Activated T-cell treated with anti-CD3 and anti-CD28 coated beads for 1 hour (primary cell): ENCODE measurements at places on chromosomes 13 and 19.

GRCh38 chr19:19399733-19400433, 5.6 kb upstream of the GATAD2A start:
- no peak for DNase-seq

- DNase-seq: no peak
These were observed 400 bp downstream of the PLEKHG2 start for GRCh38 chr19:39412867-39413271.

DNA sequence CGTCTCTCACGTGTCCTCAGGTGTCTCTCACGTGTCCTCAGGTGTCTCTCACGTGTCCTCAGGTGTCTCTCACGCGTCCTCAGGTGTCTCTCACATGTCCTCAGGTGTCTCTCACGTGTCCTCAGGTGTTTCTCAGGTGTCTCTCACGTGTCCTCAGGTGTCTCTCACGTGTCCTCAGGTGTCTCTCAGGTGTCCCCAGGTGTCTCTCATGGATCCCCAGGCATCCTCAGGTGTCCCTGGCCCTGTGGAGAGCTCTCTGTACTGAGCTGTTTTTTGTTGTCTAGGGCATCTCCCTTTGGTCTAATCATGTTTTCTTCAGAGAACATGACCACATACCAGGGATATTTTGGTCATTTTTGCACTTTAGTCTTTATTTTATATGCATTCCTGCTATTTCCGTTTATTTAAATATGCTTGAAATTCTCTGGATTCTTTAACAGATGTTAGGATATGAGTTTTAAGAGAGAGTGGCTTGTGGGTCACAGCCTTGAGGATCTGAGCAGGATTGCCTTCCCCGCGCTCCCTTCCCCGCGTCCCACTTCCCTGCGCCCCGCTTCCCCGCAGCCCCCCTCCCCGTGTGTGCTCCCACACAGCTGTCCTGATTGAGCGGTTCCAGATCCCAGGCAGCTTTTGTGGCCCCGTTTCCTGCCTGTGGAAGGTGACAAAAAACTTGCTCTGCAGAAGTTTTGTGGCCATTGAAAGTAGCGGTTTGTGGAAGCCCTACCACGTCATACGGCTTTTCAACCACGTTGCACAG, 31.9 kb downstream of the ATP4B start:
- DNase-seq: no peak

GRCh38 chr13:46830405-46831005, 33.5 kb upstream of the ESD start:
- DNase-seq: no peak

GRCh38 chr19:43447655-43448054, 17.8 kb downstream of the LYPD3 start:
- no peak for DNase-seq

- no peak for DNase-seq
These were observed 32.8 kb upstream of the NANOS3 start for GRCh38 chr19:13844130-13844631.

DNA sequence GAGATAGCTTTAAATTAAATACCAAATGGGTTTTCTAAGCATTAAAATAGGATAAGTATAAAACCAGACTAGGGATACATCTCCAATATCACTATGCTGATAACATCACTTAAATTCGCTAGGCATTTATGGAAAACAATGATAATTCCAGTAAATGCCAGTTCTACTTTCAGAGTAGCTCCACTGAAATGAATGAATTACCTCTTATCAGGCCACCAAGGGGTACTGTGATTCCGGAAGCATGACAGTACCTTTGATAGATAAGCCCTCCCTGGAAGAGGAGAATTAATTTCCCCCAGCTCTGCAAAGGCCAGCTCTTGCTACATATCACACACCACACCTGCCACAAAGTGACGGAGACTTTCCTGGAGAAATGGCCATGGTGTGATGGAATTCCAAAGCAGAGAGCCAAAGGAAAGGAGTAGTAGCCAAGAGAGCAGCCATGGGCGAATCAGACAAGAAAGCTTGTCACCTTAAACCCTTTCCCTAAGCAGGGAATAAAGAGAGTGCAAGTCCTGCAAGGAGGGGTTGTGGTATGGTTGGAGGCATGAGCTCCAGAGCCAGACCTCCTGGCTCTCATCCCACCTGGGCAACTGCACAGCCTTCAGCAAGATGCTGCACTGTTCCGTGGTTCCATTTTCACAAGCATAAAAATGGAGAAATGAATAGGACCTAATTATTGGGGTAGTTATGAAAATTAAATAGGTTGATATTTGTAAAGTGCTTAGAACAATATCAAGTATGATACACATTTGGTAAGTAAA, 423.1 kb downstream of the FGF14 start:
- no peak for DNase-seq

- no peak for DNase-seq
These were observed 33.0 kb downstream of the CRYL1 start for GRCh38 chr13:20492641-20493040.

GRCh38 chr13:113771709-113772331, 12.8 kb downstream of the TMEM255B start:
- no peak for DNase-seq

DNA sequence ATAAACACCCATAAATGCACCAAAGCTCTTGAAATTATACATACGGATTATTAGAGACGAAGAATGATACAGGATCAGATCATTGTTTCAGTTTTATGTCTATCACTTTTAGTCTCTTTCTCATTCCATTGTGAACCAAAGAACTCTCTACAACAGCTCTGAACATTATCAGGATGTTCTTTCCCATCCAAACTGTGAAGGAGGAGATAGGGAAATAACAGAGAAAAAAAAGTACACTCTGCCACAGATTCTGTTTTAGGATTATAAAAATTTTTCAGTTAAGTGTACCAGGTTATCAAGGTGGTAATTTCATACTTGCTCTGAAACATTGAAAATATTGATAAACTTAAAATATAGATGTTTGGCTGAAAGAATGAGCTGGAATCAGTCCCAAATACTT, 270.9 kb downstream of the MZT1 start:
- DNase-seq: no peak

DNA sequence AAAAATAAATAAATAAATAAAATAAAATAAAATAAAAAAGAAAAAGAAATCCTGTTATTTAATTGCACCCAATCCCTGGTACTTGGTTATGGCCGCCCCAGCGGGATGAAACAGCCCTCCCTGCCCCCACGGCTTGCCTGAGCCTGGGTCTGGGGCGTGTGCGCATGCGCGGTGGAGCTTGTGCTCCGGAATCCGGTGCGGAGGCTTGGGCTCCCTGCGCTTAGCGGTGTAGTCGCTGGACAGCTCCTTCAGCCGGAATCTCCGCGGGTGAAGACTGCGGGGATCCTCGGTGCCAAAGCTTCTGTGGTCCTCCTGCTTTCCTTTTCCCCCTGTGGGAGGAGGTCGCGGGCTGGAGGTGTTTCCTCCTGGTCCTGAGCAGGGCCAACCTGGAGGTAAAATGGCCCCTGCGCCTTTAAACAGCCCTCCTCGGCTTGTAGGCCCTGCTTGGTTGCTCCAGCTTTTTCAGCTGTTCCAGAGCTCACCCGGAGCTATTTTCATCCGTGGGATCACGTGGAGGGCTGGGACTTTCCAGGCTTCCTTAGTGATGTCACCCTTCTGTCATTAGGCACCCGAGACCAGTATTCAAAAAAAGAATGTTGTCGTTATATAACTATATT, at the start of gene PLA2G4C:
Gene PLA2G4C, minus strand, starts transcription at position 468 of the 617 bp plus-strand sequence. CDS start 4,288 bp downstream, outside the sequence.
- DNase-seq: peak; percentile 77

DNA sequence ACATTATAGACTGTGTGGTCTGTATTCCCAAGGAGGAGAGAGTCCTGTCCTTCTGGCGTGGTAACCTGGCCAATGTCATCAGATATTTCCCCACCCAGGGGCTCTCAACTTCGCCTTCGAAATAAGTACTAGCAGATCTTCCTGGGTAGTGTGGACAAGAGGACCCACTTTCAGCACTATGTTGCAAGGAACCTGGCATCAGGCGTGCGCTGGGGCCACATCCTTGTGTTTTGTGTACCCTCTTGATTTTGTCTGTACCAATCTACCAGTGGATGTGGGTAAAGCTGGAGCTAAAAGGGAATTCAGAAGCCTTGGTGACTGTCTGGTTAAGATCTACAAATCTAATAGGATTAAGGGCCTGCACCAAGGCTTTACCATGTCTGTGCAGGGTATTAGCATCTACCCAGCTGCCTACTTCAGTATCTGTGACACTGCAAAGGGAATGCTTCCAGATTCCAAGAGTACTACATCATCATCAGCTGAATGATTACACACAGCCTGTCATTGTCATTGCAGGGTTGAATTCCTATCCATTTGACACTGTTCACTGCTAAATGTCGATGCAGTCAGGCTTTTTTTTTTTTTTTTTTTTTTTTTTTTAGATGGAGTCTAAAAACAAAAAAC, 148.0 kb downstream of the PRR20E start:
- DNase-seq: no peak

GRCh38 chr13:73158851-73159250, 100.0 kb downstream of the KLF5 start:
- DNase-seq: no peak

- DNase-seq: no peak
These were observed 31.6 kb downstream of the RNASEH2B start for GRCh38 chr13:50941146-50941545.

DNA sequence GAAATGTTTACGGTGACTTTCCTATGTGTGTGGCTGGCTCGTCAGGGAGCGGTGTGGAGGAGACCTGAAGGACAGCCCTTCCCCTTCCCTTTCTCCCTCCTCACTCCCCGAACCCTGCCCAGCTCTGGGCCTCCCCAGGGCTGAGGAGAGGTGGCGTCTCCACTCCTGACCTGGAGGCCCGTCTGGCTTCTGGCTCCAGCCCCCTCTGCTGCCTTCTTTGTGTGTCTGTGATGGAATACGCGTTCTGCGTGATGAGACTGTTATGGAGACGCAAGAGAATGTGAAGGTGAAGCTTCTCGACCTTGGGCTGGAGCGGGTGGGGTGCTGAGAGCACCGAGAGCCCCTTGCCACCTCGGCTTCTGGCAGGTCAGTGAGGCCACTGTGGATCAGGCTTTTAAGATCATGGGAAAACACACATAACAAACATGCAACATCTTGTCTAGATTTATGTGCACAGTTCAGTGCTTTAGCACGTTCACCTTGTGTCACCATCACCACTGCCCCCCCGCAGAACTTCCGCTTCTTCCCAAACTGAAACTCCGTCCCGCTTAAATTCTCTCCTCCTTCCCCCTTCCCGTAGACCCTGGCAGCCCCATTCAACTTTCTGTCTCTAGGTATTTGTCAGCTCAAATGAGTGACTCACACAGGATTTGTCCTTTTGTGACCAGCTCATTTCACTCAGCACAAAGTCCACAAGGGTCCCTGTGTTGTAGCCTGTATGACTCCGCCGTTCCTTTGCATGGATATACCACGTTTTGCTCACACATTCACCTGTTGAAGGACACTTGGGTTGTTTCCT, 24.7 kb downstream of the ATP11A start:
- no peak for DNase-seq

DNA sequence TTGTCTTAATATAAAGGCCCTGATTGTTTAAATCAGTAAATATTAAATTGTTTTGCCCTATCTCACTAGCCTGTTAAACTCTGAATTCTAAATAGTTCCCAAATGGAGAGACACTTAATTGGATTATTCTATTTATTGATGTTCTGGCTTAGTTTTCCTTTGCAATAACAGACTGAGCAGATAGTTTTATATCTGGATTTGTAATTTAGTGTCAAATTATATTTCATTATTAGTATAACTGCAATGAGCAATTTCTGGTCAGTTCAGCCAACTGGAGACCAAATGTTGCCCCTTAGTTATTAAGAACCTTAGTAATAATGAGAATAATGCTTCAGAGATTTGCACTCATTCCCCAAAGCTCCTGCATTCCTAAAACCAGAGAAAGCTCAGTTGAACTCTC, 10.1 kb downstream of the FAM124A start:
- DNase-seq: no peak

DNA sequence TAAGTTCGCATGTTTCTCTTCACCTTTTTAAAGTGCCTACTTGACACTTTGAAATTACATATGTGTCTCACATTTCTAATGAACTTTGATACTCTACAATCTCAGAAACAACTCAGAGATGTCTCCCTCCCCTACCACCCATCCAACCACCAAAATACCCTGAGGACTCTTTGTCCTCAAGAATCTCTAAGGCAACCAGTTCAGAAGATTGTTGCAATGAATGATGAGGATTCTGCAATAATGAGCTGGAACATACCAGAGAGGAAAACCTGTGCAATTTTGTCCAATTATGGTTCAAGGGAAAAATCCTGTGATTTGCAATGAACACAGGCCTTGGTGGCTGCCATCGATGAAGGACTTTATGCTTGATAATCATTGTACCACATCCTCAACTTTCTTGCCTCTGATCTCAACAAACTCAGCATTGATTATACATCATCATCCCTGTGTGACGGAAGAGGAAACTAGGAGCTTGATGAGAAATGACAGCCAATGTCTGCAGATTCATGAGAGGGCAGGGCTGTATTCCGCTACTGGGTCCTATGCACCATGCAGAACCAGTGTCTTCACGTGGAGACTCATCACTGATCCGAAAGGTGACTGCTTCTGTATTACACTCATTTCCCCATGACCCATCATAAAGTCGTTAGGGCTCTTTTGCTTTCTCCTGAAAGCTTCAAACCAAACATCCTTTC, 1.1 kb downstream of the FPR1 start:
- DNase-seq: no peak

- no peak for DNase-seq
These were observed 47.9 kb downstream of the RUBCNL start for GRCh38 chr13:46339035-46339666.

GRCh38 chr13:31029102-31029501, 96.6 kb downstream of the TEX26 start:
- DNase-seq: no peak

- no peak for DNase-seq
These were observed 150.6 kb upstream of the RNF113B start for GRCh38 chr13:98327371-98328270.

GRCh38 chr13:27131906-27132305, 39.7 kb downstream of the USP12 start:
- no peak for DNase-seq

GRCh38 chr13:112171570-112171965, 104.6 kb downstream of the SOX1 start:
- DNase-seq: no peak

- no peak for DNase-seq
These were observed 69.7 kb downstream of the ERICH6B start for GRCh38 chr13:45545686-45546409.

GRCh38 chr13:39245688-39246087, 207.4 kb downstream of the NHLRC3 start:
- DNase-seq: no peak

DNA sequence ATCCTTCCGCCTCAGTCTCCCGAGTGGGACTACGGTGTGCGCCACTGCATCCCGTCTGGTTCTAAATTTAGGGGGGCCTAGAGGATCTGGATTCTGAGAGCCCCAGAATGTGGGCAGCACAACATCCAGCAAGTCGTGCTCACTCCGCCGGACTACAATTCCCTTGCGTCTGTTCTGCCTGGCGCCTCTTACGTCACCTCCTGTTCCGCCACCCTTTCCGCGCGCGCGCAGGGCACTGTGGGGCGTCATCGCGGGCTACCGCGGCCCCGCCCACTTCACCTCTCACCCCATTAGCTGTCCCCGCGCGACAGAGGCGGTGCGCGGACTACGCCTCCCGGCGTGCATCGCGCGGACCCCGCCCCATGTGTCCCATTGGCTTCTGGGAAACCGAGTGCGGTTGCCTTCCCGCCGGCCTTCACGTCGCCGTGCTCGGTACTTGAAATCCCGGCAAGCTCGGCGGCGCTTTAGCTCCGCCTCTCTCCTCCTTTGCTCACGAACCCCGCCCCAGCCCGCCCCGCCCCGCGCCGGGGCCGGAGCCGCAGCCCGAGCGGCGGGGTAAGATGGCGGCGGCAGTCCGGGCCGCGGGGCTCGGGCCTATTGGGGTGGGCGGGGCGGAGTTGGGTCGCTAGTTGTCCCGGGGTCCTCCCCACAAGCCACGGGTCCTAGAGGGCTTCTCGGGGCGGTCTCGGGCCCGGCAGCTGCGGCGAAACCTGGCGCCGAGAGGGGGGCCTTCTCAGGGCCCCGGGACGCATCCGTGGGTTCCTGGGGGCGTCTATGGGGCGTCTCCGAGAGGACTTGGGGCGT, at the start of gene SCAF1:
Gene SCAF1, plus strand, starts transcription at position 522 of the 804 bp plus-strand sequence. CDS start 2,818 bp downstream, outside the sequence.
- peak; percentile 97 for DNase-seq
